Effector CD4-positive, alpha-beta T cell (primary cell): ENCODE measurements at places on chromosomes 3 and 15.

DNA sequence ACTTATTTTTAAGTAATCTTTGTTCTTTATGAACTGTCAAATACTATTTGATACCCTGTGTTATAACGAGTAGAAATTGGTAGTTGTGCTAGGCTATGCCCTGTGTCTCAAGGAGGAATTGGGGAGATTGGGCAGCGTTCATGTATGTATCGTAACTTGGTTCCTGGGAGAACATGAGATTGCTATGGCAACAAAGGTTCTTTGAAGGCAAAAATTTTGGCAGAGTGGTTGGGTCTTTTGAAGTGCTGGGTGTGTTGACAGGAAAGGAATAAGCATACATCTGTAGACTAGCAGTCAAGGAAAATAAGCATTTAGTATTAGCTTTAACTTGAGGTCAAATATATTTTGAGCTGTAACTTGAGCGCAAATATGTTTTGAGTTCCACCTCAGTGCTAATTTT, 45.3 kb downstream of the TCF12 start:
- no peak for DNase-seq

DNA sequence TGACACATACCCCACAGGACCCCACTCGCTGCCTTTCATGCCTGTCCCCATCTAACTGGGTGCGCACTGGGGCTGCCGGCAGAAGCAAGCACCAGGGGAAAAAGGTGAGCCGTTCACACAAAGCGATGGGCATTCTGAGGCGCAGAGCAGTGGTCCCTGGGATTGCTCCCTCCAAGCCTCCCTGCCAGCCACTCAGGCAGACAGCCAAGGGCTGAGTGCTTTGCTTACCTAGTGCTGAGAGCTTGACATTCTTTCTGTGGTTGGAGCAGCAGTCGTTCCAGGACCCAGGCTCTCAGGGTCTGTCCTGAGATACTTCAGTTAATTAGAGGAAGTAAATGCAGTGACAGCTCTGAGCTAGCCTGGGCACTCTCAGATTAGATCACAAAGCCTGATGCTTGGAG, 5.7 kb downstream of the ESYT3 start:
- no peak for DNase-seq

- DNase-seq = no peak
Observed at GRCh38 chr3:61333192-61333961, 82.1 kb upstream of the FHIT start.

DNA sequence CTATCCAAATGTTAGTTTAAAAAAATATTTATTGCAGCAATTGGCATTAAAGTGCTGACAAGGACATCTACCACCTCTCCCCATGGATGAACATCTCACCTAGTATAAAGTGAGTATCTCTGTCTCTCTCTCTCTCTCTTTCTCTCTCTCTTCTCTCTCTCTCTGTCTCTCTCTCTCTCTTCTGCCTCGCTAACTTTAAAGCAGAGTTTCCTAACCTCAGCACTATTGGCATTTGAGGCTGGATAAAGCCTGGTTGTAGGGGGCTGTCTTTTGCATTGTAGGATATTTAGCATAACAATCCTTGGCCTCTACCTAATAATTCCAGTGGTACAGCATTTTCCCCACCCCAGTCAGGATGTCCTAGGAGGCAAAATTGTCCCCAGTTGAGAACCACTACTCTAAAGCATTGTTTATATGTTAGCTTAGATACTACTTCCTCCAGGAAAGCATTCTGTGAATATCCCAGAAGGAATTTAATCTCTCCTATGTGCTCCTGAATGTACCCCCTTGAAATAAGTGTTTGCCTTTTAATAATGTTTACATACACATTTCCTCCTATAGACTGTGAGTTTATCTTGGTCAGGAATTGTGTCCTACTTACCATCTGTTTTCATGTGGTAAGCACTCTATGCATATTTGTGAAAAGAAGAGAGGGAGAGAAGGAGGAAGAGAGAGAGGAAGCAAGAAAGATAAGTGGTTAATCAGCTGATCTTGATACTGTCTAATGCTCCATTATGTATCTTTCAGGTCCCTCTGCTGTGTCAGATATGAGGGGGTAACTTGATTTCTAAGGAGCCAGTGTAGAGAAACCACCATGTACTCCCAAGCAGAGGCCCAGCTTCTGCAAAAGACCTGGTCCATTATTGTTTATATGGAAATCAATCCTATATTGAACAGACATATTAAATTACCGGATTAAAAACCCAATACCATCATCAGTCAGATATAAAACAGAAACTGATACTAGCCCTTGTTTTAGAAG, 346.6 kb downstream of the RBMS3 start:
- DNase-seq = no peak

GRCh38 chr3:42473083-42473932, 29.1 kb upstream of the VIPR1 start:
- no peak for DNase-seq

DNA sequence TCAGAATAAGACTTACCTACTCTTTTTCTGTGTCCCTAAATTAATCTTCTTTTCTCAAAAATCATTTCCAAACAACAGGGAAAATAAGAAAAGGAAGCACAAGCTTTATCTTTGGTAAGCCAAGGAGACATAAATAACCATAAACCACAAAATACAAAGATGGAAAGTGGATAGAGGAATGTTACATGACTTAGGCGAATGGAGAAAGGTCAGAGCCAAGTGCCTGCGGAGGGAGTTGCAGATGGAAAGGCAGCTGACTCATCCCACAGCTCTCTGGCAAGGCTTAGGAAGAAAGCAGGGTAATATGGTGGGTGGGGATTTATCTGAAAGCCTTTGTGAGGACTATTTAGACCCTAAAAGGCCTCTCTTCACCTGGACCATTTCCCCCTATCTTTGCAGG, 72.8 kb downstream of the GALK2 start:
- DNase-seq = no peak

DNA sequence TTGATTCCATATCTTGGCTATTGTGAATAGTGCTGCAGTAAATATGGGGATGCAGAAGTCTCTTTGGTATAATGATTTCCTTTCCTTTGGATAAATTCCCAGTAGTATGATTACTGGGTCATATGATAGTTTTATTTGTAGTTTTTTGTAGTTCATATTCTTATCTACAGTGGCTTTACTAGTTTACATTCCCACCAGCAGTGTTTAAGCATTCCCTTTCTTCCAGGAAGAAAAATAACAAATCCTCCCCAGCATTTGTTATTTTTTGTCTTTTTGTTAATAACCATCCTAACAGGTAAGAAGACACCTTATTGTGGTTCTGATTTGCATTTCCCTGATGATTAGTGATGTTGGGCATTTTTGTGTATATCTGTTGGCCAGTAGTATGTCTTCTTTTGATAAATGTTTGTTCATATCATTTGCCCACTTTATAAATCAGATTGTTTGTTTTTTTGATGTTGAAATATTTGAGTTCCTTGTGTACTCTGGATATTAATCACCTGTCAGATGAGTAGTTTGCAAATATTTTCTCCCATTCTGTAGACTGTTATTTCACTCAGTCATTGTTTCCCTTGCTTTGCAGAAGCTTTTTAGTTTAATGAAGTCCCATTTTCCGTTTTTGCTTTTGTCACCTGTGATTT, 163.3 kb upstream of the THRB start:
- DNase-seq = no peak

- DNase-seq = no peak
Observed at GRCh38 chr3:53629402-53629723, 135.0 kb downstream of the CACNA1D start.

DNA sequence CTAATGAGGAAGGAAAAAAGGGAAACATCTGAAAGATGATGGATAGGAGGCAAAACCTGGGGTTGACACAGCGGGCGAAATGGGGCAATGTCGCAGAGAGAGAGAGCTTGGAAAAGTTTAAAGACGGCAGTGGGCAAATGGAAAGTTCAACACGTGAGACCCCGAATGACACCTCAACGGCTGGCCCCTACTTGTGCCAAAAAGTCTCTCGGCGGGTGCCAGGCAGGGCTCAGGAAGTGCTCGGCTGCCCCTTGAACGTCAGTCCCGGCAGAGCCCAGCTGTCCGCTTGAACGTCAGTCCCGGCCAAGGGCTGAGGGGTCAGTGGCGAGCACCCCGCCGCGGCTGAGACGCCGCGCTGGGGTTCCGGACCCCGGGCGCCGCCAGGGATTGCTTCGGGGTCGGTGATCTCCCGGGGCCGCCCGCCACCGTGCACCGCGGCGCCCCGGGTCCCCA, 658 bp downstream of the EOGT start:
- no peak for DNase-seq

GRCh38 chr3:192991356-192991755, 73.7 kb upstream of the MB21D2 start:
- no peak for DNase-seq

DNA sequence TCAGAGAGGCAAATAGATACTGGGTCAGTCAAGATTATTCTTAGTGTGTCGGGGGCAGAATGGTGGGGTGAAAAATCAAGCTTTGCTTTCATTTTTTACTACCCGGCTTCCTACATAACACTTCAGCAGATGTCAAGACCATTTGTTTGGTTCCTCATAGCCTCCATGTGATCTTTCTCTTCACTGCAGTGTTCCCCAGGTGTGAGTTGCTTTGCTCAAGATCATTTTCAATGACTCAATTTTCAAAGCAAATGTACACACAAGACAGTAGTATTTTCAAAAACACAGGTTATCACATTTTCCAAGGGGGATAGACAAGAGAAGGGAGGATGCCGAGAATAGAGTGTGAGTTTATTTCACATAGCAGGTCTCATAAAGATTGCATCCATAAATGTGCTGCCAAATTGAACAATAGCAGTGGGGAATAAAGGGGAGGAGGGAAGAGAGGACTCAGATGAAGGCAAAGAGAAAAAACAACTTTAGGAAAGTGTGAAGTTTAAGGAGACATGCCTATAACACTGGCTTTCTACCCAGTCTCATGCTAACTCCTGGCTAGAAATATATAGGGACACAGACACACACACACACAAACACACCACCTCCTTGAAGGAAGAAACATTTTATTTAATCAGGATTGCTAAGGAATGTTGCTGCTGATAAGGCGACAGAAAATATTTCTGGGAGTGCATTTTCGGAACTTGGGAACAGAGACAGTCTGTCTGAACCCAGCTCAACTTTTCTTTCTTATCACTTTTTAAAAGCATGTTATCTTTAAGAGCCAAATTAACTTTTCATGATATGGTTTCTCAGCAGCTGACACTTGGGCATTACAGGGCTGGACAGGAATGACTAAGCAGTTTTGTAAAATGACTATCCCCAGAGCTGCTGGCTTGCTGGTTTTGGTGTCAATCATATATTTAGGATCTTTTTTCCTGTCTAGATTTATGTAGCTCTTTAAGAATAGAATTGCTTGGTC, 402.4 kb downstream of the RBMS3 start:
- no peak for DNase-seq

- no peak for DNase-seq
Observed at GRCh38 chr3:171791692-171792076, 18.6 kb downstream of the PLD1 start.

GRCh38 chr3:29011441-29011840, 269.4 kb upstream of the RBMS3 start:
- DNase-seq = no peak

DNA sequence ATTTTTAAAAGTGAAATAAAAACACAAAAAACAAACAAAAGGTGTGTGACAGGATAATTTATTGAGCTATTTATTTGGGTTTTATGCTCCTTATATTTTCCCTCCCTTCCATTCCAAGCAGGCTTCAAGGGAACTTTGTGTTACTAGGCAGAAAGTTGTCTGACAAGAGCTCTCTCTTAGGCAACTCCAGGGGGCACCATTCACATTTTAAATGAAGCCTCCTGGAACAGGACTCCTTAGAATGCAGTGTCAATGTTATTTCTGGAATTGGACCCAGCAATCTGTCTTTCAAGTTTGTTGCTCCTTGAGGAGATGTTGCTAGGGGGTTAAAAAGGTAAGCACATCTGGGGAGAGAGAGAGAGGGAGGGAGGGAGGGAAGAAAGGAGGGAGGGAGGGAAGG, 5.4 kb upstream of the RFX7 start:
- no peak for DNase-seq
